ENCODE measurements at places on chromosomes 4 and X.

- DNase-seq: no peak
Measured at GRCh38 chr4:66489370-66489769, 819.1 kb upstream of the EPHA5 start.

DNA sequence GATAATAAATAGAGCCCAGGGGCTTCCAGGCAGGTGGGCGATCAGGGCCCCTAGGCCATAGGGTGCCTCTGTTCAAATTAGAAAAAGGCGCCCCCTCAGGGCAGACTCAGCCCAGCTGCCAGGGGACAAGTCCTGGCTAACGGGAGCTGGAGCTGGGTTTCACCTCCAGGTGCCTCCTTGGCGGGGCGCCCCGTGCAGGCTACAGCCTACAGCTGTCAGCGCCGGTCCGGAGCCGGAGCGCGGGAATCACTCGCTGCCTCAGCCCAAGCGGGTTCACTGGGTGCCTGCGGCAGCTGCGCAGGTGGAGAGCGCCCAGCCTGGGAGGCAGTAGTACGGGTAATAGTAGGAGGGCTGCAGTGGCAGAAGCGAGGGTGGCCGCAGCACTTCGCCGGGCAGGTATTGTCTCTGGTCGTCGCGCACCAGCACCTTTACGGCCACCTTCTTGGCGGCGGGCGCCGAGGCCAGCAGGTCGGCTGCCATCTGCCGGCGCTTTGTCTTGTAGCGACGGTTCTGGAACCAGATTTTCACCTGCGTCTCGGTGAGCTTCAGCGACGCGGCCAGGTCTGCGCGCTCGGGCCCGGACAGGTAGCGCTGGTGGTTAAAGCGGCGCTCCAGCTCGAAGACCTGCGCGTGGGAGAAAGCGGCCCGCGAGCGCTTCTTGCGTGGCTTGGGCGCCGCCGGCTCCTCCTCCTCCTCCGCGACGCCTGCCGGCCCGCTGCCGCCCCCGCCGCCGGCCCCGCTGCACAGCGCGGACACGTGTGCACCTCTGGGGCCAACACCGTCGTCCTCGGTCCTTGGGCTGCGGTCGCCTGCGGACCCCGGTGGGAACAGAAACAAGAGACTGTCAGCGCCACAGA, 2.4 kb downstream of the NKX3-2 start:
- no peak for DNase-seq

- peak; percentile 97 for DNase-seq
Measured at GRCh38 chr4:89056953-89057398, at the start of gene FAM13A. Gene FAM13A (minus strand): TSS chr4:89057185. CDS start chr4:89056964, 221 bp downstream.

DNA sequence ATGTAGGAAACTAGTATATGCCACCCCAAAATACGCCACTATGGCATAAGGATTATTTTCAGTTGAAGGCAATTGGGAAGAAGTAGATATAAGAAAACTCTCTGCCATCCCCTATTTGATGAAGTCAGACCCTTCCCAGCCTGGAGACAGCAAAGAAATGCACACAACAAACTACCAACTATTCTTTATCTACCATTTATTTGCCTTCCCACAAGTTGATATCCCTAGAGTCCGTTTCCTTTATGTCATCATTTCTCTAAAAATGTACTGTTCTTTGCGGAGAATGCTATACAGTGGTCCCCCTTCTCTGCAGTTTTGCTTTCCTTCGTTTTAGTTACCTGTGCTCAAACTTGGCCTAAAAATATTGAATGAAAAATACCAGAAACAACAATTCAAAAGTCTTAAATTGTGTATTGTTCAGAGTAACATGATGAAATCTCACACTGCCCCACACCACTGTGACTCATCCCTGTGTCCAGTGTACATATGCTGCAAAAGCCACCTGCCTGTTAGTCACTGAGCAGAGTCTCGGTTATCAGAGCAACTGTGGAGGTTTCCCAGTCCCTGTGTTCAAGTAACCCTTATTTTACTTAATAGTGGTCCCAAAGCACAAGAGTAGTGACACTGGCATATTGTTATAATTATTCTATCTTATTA, 152.3 kb downstream of the WDFY3 start:
- peak; percentile 87 for DNase-seq

DNA sequence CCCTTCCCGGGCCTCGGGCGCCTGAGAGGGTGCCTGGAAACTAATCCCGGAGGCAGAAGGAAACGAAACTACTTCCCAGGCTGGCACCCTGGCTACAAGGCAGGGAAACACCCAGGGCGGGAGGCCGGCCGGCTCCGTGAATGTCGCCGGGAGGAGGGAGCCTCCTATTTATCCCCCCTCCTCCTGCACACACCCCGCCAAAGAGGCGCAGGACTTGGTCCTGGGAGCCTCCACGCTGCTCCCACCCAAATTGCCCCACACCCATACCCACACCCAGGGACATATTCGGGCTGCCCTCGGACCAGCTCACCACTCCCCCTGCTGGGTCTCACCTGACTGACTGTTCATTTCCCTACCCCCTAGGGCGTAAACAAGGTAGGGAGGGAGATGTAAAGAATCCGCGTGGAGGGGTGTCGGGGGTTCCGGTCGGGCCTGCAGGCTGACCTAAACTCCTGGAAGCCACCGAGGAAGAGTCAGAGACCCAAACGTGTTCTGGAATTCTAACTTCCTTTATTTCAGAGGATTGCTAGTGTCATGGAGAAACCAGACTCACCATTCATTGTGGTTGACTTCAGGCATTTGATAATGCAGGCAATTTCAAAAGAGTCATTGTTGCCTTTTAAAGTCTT, at the start of gene BTC:
BTC (minus strand) TSS at position 142 of the 629 bp plus-strand sequence. CDS start 198 bp downstream, outside the sequence.
- DNase-seq: peak; percentile 5

- DNase-seq: no peak
Measured at GRCh38 chrX:130002541-130002940, 20.1 kb downstream of the BCORL1 start.

GRCh38 chrX:148500423-148501385, at the start of gene AFF2:
Gene AFF2 (plus strand): TSS chrX:148500617. CDS start chrX:148501098, 481 bp downstream.
- peak; percentile 10 for DNase-seq

GRCh38 chrX:39903937-39904336, 193.8 kb downstream of the BCOR start:
- DNase-seq: peak; percentile 35

- no peak for DNase-seq
Measured at GRCh38 chr4:113783701-113784100, 22.2 kb upstream of the CAMK2D start.

DNA sequence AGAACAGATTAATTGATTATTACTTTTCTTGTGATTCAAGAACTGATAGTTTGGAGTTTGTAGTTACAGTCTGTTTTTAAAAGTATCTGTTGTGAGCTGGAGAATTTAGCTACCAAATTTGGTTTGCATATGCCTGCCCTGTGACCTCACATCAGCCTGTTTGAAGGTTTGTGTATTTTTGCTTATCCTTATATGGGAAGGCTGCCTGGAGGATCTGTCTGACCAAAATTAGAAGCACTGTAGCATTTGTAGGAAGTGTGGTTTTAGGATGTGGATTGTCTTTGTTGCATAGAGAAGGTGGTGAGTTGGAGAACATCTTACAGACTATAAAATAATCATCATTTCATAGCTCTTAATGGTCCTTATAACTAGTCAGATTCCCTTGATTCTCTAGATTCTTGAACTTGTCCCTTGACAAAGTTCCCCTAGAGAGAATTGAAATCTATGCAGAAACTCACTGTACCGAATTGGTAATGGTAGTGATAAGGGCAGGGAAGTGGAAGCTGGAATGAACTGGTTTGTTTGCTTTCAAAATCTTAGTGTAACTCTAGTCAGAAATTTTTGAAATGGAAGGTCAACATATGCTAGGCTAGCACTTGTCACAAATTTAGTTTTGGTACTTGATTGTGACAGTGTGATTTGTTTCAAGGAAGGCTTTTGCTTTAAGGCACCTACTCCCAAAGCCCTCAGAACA, 57.3 kb downstream of the SH3BGRL start:
- peak; percentile 66 for DNase-seq

DNA sequence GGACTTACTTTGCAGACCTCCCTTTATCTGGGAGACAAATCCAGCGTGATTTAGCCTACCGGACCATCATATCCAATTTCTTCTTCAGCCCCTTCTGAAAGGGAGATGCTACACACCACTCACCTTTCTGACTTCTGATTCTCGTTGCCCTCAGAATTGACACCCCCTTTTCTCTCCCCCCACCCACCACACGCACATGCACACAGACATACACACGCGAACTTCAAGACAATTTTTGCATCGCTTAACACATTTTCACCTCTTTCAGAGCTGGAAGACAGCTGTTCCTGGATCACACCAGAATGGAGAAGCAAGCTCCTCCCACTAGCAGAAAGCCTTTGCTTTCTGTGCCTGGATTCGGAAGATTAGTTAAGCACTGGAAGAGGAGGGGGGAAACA, 1.0 kb upstream of the SNCA start:
- peak; percentile 24 for DNase-seq

DNA sequence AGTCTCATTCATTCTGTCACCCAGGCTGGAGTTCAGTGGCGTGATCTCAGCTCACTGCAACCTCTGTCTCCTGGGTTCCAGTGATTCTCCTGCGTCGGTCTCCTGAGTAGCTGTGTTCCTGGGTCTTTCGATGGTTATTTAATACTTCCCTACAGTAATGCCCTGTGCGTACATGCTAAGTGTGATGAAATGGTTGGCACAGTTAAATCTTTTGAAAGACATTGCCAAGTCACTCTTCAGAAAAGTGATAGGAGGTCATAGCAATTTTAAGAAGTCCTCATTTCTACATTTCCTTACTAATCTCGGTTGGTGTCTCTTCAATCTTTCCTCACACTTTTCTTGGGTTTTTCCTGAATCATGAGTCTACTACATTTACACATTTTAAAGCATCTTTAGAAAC, 14.4 kb downstream of the HTT-AS start:
- no peak for DNase-seq

DNA sequence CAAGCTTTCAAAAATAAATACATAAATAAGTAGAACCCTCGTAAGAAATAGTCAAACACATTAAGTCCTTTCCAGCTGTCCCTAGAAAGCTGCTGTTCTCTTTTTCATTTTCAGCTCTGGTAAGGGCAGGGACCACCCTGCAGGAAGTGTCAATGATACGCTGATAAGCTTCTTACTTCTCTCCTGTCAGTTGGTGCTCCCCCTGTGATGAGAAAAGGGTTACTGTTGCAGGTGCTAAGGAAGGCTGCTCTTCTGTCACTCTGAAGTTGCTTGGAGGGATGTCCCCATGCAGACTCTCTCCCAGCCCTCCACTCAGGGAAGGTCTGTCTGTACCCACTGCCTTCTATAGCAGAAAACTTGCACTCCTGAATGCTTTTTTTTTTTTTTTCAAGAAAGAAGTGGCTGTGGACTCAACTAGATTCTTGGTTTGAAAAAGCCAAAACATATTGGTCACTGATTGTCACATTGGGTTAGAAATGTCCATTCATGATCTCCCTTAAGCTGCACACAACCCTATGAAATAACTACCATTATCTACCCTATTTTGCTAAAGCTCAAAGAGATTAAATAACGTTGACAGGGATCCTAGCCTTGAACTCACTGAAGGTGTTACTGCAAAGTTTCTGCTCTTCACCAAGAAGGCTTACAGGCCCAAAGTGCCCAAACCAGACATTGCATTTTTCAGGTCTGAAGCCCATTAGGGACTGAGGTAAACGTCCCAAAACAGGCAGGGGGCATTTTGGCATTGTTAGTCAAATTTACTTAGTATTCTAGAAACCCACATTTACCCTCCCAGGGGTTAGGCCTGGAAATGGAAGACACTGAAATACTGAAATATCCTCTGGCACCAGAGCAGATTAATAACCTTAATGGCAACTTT, 1.2 kb downstream of the CXCL3 start:
- DNase-seq: no peak

DNA sequence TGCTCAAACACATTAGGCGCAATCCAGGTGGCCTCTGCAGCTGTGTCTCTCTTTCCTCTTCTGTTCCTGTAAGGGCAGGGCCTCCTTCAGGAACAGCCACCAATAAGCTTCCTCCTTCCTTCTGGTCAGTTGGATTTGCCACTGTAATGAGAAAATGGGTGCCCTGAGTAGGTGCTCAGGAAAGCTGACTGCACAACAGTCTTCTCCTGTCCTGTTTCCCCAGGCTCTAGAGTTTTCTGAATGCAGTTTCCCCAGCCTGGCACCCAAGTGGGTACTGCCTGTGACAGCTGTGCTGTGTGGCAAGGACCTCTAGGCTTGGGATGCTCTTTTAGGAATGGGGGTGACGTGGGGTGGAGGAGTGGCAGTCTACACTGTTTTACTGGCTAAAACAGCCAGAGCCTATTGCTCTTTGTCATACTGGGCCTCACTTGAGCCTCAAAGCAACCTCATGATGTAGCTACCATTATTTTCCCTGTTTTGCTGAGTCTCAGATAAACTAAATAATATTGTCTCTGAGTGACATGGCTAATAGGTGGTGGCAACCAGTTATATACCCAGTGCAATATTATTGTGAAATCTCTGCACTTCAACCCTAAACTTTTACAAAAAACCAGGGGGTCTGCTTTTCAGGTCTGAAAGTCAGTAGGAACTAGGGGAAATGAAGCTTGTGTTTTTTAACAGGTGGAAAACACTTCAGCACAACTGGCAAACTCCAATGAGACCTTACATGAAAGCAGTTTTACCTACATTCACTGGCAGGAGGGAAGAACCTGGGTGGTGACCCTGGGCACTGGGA, 1.2 kb downstream of the CXCL2 start:
- no peak for DNase-seq

DNA sequence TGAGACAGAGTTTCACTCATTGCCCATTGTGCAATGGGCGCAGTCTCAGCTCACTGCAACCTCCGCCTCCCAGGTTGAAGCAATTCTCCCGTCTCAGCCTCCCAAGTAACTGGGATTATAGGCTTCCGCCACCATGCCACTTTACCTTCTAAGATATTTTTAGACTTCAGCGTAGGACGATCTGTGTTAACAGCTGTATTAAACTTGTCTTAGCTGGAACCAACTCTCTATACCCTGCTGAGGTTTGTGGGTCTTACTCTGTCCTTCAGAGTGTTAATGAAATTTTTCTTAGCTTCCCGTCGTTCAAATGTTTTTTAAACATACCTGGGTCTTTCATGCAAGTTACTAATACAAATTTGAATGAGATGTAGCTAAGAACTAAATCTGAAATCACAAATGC, 14.7 kb downstream of the TMEM165 start:
- DNase-seq: no peak

GRCh38 chr4:152032722-152033131, 271.9 kb upstream of the GATB start:
- DNase-seq: peak; percentile 70

GRCh38 chrX:154308108-154308946, 12.7 kb downstream of the TKTL1 start:
- DNase-seq: peak; percentile 18

GRCh38 chr4:104451573-104451972, 43.1 kb downstream of the CXXC4 start:
- peak; percentile 34 for DNase-seq

DNA sequence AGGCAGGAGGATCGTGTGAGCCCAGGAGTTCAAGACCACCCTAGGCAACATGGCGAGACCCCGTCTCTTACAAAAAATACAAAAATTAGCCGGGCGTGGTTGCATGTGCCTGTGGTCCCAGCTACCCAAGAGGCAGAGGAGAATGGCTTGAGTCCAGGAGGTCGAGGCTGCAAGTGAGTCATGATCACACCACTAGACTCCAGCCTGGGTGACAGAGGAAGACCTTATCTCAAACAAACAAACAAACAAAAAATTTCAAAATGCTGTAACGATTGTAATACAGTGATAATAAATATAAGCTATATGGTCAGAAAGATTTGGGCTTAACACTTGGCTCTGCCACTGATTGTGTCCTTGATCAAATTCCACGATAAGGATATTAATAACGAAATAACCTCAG, 24.2 kb downstream of the SLC25A4 start:
- no peak for DNase-seq
